ENCODE measurements at places on chromosomes 4 and X.

DNA sequence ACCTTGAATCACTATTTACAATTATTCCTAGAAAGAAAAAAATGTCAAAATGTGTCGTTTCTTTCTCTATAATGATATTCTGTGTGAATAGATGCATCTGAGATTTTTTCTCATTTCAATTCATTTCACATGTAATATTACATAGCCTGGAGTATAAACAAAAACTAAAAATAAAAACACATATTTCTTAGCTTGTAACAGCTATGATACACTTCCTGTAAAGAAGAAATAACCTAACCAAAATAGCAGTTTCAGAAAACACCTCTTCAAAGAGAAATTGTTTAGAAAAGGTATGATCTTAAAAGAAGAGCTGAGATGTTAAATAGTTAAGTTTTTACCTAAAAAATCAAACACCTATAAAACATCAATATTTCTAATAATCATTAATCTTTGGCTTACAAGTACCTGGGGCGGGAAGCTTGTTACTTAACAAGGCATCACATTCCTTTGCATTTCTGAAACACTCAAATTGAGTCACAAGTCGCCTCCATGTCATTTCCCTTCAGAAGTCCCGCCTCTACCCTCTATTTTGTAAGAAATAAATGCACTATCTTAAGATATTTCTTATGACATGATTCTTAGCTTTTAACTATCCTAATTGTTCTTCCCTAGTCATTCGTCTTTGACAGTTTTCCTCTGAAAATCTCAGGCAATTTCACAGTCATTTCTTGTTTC is 76.5 kb downstream of the PCDH18 start:
- no peak for DNase-seq

- no peak for DNase-seq
These were observed 303.1 kb downstream of the ARHGAP24 start for GRCh38 chr4:85777908-85778631.

- DNase-seq, result no peak
These were observed 97.8 kb upstream of the ANK2 start for GRCh38 chr4:112951362-112952312.

- no peak for DNase-seq
These were observed 68.1 kb downstream of the FHDC1 start for GRCh38 chr4:153004081-153004850.

GRCh38 chrX:56308726-56309125 is 76.6 kb downstream of the KLF8 start:
- DNase-seq, result no peak

DNA sequence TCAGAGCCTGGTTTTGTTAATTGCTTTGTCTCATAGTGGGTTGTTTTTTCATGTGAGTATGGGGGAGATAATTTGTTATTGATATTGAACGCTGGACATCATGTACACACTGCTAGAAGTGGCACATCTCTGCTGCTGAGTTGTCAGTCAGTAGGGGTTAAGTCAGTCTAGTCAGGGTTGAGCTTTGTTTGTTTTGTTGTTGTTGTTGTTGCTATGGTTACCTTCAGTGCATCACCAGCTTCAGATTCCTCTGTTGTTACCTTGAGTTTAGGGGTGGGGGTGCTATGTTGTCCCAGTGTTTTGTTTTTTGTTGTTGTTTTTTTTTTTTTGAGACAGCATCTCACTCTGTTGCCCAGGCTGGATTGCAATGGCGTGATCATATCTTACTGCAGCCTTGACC is 9.9 kb downstream of the YIPF6 start:
- no peak for DNase-seq

DNA sequence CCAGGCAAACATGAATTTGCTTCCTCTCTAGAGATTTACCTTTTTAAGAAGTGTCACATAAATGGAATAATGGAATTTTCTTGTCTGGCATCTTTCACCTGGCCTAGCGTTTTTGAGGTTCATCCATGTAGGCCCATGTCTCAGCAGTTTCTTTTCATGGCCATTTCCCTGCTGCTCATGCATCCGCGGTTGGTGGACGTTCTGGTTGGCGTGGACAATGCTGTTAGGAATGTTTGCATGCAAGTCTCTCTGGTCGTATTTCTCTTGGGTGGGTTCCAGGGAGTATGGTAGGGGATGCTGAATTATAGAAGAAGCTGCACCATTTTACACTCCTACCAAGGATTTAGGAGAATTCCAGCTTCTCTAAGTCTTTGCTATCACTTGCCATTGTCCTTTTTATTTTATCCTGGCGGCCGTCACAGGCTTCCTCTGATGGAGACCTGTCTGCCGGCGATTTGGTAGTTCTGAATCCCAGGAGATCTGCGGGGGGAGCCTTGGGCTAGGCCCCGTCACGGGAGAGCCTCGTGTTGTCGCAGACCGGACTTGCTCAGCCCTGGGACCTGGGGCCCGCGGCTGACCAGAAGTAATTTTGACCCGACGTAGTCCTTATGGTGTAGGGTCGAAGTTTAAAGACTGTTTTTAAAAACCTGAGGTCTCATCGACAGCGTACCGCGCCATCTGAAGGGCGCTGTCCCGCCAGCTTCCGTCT is 56.9 kb upstream of the TADA2B start:
- DNase-seq, result no peak

GRCh38 chr4:69823481-69824186 is 36.3 kb downstream of the SULT1E1 start:
- no peak for DNase-seq

DNA sequence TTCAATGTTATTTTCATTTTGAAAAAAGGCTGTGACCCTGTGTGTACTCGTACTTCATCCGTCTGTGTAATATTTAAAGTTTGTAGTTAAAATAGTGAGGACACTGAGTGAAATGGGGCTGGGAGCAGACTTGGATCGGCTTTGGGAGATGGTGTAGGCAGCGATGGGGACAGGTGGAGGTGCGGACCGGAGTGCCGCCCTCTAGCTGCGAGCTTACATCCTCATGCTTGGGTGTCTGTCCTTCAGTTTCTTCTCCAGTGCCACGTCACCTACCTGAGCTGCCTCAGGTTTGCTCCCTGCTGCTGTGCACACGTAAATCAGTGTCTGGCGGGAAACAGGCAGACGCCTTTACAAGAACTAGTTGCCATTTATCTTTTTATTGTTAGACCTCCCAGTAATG is 146.1 kb downstream of the GPR143 start:
- DNase-seq, result no peak

DNA sequence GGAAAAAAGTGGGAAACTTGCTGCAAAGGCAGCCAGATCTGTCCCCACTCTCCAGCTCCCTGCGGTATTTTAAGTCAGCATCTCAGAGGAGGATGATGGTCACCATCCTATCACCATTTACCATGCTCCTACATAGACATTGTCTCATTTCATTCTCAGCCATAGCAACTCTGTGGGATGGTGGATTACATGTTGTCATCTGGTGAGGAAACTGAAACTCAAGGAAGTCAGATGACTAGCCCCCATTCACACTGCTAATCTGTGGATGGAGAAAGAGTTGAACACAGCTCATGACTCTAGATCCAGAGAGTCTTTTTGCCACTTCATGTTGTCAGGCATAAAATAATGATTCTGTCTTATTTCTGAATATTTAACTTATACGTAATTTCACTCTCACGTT is 323.5 kb downstream of the PTTG2 start:
- no peak for DNase-seq

DNA sequence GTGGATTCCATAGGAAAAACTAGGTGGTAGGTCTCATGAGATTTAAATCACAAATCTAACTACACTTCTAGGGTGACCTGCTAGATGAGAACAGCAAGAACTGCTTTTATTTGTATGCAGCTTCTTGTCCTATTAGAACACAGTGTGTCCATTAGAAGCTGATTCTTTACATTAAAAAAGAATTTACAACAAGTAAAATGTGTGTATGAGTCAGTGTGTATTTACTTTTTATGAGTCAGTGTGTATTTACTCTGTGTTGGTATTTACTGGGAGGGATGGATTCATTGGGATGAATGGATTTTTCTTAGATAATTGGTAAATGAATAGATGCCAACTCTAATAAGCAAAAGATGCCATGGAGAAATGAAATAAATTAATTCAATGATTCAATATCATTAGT is 40.6 kb upstream of the XPNPEP2 start:
- no peak for DNase-seq

GRCh38 chr4:173237762-173238161 is 69.2 kb downstream of the GALNT7 start:
- DNase-seq, result no peak

- no peak for DNase-seq
These were observed 916.2 kb upstream of the LCORL start for GRCh38 chr4:18937746-18938145.

DNA sequence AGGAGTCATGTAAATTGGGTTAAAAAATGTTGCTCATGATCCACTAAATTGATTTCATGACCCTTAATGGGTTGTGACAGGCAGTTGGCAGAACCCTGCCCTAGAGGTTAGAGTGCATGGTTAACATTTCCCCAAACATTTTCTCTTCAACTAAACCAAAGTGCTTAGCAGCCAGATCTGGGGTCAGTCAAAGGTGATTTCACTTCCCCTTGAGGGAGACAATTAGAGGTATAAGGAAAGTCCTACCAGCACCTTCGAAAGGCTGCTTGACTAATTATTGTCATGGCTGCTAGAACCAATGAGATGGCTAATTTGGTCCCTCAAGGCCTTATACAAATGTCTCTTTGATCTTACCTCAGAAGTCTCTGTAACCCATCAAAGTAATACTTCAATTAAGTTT is 30.9 kb upstream of the INTS6L start:
- DNase-seq, result no peak

DNA sequence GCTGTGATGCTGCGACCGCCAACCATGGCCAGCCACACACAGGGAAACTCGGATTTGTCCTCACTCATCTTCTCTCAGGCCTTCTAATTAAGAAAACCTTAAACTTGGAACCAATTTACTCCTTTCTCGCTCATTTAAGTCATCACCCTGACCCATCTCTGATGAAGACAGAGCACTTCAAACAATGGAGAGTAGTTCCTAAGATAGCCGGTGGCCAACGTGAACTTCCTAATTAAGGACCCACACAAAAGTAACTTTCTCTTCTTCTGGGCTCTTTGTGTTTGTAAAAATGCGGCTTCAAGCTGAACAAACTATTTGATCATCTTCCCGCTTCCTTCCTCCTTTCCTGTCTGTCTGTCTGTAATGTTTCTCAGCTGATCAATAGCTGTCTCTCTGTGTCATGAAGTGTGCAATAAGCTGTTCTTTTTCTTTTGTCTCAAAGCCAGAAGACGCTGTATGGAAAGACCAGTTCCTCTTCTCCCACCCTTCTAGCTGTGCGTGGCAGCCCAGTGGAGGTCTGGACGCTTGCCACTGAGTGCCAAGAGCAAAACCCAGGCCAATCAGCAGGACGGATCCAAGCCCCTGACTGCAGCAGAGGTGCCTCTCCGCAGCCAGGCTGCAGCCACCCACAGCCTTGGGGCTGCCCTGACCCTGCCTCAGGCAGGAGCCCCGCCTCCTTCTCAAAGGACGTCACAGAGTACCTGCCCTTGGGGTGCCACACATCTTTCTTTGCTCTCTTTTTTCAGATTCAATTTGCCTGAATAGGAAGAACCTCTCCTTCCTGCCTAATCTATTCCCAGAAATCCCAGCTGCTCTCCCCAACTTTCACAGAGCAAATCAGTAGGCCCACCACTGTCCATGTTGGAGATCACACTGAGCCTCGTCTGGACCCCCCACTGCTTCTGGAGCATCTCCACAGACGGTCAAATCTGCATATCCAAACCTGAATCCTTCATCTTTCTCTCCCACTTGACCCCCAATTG is 59.3 kb downstream of the MAML3 start:
- no peak for DNase-seq

DNA sequence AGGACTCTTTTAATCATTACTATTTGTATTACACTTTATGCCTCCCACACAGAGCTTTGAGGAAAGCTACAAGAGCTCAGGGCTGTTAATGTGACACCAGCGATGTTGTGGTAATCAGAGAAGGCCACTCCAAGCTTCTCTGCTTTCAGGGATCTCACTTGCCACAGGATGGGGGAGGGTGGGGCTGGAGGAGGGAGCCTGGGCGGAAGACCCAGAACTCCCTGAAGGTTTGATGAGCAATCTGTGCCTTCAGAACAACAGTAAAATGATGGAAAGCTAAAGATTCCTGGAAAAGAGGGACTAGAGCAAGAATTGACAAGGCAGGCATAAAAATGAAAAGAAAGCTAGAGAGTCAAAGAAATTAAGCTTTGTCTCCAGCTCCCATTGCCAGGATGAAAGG is 75.6 kb downstream of the MAML3 start:
- no peak for DNase-seq

DNA sequence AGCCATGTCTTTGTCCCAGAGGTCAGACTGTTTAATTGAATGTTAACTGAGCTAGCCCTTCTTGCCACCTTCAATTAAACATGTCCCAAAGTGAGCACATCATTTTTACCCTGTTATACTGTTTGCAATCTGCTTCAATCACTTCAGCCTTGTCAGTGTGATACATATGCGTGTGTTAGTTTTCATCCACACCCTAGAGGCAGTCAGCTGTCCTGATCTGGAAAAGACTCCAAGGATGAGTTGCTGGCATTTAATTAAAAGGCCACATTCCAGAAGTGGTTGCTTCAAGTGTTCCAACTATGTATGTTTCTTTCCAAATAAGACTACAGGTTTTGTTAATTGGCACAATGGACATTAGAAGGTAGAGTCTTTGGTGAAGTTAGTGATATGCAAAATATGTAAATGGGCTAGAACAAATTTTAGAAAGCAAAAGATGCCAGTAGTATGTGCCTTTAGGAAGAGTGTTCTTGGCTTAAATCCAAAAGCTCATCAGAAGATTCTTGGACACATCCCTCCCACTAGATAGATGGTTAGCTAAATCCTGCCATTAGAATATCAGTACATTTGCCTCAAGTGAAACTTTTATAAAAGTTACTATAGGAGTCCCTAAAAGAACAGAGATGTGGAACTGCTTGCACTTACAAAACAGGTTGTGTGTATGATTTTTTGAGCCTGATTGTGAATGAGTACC is 79.5 kb upstream of the SLIT2 start:
- DNase-seq, result no peak

DNA sequence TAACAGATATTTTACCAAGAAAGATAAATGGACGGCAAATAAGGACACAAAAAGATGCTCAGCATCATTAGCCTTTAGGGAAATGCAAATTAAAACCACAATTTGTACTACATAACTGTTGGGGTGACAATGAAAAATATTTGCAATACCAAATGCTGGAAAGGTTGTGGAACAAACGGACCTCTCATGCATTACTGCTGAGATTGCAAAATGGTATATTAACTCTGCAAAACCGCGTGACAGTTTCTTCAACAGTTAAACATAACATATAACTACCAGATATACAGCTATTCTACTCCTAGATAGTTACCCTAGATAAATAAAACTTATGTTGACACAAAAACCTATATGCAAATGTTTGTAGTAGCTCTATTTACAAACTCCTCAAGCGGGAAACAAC is 6.3 kb upstream of the OTC start:
- no peak for DNase-seq

DNA sequence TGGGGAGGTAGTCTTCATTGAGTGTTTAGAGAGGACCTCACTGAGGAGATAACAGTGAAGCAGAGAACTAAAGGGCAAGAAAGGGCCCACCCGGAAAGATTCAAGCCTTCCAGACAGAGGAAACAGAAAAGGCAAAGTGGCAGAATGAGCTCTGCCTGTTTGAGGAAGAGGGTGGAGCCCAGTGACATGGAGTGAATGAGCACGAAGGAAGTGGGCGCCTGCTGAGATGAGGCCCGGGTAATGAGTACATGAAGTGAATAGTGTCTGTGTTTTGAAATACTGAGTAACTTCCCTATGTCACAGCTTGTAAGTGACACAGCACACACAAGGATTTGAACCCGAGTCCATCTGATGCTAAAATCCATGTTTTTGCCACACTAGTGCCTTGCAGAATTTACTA is 32.5 kb upstream of the TLR2 start:
- DNase-seq, result peak; percentile 8

GRCh38 chr4:189090174-189090814 is 850.4 kb upstream of the FRG1 start:
- no peak for DNase-seq

- no peak for DNase-seq
These were observed 45.5 kb upstream of the HS3ST1 start for GRCh38 chr4:11474146-11474545.
